Activated CD4-positive, alpha-beta memory T cell treated with anti-CD3 and anti-CD28 coated beads for 36 hours (primary cell): ENCODE measurements at places on chromosomes 4 and X. TPM values are rescaled to one million over a fixed set of nuclear protein-coding genes. Genes with fewer than 3 reads are reported as not detected.

WFS1 gene
- total RNA-seq = 5.3 TPM

ENPEP gene
- total RNA-seq = not detected

SPCS3 gene
- total RNA-seq = 185 TPM

DNA sequence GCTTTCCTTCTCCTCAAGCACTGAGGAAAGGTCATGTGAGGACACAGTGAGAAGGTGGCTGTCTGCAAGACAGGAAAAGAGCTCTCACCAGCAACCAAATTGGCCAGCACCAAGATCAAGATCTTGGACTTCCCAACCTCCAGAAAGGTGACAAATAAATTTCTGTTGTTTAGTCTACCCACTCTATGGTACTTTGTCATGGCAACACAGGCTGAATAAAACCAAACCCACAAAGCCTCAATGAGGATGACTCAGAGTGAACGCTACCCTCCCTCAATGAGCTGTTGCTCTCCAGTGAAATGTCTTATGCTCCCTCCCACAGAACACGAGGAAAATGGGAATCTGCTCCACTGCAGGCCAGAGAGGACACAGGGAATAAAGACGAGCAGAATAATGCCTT is 244.1 kb downstream of the RAB28 start:
- DNase-seq = peak; percentile 11

DNA sequence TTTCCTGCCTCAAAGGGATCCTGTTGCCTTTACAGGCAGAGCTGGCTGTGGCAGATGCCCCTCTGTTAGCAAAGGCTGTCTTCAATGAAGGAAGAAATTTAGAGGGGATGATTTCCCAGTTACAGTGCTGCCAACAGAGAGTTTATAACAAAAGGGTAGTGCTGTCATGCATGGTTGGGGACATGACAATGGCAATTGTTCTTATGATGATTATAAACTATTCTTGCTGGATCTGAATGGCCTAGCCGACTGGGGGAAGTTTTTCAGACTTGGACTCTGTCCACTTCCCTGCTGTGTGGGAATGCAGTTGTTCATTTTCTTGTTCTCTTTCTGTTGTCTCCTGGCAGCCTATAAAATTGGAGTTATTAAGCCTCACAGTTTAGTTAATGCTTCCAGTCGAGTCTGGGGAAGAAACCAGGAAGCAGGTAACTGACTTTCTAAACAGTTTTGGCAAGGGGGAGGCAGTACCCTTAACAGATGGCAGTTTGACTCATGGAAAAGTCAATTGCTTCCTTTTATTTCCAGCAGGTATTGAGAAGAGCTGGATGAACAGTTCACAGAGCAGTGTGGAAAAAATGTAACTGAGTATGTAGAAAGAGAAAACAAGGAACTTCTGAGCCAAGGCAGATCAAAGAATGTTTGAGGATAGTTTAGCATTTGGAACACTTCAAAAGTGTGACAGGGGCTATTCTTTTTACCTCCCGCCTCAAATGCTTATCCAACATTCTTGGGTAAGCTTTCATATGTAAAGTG is 582.6 kb downstream of the RAPGEF2 start:
- no peak for DNase-seq

- DNase-seq = no peak
These were observed 1414.7 kb upstream of the TENM3 start for GRCh38 chr4:180828455-180829018.

- DNase-seq = no peak
These were observed 196.4 kb downstream of the STIM2 start for GRCh38 chr4:27057053-27057452.

DNA sequence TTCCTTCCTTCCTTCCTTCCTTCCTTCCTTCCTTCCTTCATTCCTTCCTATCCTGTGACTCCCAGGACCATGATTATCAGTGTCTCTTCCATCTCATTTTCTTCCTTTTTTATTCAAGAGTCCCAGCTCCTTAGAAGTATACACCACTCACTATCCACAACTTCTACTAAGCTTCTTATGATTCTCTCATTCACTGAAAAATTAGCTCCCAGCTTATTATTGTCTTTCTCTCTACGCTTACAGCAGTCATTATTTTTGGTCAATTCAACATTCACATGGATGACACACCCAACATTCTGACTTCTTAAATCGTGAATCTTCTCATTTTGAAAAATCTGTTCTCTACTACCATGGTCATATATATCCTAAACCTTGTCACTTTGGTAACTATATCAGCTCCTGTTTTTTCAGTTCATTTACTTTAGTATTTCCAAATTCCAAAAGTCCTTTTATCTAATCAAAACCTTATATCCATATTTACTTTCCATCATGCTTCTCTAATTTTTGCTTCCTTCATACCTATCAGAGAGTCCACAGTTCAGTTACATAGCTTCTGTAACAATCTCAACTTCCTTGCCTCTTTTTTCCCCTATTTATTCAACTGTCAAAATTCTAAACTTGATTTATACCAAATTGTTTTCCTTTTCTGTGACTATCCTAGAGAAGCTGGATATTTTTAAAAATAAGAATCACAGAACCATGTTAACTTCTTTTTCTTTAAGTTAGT is 677.5 kb downstream of the RAPGEF2 start:
- DNase-seq = no peak

DNA sequence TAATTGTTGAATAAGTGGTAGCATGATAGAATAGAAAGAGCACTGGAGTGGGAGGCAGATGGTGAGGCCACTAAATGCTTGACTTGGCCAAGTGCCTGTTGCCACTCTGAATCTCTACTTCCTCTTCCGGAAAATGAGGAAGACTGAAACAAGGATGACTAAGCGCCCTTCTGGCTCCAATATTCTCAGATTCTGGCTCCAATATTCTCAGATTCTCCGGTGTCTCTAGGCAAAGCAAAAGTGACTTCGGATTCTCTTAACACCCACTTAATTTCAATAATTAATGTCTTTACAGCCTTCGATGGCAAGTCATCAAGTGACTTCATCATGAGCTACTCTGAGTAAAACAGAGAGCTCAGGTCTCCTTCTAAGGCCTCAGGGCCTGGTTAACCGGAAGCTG is 402.2 kb upstream of the FGF13 start:
- no peak for DNase-seq

- no peak for DNase-seq
These were observed 90.5 kb downstream of the FBXO8 start for GRCh38 chr4:174192943-174193342.

DNA sequence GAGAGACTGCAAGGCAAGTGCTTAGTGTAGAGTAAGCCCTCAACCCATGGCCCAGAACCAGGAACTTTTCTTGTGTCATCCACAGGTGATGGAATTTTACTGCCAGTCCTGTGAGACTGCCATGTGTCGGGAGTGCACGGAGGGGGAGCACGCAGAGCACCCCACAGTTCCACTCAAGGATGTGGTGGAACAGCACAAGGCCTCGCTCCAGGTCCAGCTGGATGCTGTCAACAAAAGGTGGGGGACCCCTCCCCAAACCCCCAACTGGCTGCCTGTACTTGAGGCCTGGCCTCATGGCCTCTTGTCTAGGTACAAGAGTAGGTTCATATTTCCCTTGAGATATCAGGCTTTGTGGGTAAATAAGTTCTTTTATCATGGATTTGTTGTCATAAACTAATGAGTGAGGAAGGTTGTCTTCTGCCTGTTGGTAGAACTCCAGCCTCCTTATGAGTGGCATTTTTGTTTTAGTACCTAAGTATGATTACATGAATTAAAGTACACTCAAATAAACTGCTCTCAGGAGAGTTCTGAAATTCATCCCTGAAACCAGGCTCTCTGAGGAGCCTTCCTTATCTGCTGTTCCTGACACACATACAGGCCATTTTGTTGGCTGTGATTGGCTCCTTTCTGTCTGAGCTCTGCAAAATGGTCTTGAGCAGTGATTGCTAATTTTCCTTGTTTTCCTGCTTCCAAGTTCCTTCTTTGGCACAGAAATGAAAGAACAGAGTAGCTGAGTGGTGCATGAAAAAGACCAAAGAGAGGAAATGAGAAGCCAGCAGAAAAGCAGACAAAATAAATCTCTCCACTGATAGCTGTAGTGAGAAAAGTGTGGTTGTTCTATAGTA is 51.4 kb upstream of the MND1 start:
- no peak for DNase-seq

DNA sequence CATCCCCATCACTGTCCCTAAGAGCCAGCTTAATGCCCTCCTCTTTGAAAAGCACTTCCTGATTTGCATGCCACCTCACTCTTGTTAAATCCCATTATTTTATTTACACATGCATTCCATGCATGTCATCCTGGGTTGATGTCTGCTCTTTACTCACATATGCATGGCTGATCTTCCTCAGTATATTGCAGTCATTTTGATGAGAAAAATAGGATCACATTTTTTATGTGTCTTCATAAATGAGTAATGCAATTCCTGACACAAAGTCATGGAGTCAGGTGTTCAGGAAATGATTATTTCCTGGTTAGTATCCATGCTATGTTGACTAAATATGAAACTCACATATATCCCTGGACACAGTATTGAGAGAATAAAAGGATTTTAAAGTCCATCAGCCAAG is 204.7 kb downstream of the SLIT2 start:
- DNase-seq = no peak

- no peak for DNase-seq
These were observed 337.7 kb upstream of the CTSO start for GRCh38 chr4:156291317-156291716.

- no peak for DNase-seq
These were observed 128.7 kb downstream of the AKAP4 start for GRCh38 chrX:50072110-50072509.

DNA sequence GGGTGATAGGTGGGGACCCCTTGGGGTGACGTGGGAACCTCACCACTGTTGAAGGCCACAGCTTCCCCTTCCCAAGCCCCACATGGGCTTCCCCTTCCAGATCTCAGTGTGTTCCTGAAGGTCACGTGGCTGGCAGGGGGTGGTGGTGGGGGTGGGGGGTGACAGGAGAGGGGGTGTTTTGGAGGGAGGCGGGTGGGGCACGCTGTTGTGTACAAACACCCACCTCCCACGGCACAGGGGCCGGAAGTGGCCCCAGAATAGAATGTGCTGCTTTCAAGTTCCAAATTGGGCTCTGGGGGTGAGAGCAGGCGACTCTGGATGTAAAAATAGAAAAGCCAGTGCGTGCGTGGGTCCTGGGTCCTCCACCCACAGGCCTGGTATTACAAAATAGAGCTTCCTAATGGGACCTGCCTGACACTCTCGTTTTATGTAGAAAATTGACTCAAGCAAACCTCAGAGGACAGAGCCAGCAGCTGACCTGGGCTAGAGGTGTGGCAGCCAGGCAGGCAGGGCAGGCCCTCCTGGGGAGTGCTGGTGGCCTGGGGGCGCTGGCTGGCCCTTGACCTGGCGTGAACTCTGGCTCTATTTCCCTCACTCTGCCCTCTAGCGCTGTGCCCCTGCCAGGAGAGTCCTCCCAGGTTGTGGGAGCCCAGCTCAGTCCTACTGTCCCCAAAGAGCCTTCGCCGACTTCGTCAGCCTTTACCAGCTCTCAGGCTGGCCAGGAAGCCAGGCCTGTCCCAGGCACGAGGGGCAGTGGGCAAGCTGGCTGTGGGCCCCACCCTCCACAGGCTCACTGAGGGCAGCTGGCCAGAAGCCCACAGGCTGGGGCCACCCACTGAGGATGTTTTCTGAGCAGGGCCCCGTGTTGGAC is 5.4 kb upstream of the SH3BP2 start:
- peak; percentile 72 for DNase-seq

DNA sequence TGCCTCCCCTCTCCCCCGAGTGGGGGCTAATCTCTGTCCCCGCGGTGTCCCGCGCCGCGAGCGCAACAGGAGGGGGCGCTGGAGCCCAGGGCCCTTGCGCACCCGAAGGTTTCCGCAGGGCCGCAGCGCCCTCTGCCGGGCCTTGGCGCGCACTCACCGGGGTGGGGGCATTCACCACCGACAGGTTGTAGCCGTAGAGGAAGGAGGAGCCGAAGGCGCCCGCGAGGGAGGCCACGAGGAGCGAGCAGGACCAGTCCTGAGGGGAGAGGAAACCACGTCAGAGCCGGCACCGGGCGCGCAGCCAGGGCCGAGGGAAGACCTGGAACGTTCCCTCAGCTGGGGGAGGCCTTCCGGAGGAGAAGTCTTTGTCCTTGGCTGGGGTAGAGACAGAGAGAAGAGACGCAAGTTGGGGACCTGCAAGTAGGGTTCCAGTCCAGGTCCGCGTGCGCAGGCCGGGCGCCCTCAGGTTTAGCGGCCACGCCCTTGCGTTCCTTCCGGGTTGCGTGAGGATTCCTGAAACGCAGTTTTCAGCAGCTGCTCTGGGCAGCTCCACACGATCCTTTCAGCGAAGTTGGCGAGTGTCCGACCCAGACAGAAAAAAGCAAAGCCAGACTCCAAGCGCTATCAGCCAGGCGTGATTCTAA is 2.4 kb downstream of the SLC2A9 start:
- DNase-seq = peak; percentile 96

GRCh38 chr4:73406548-73406875 is 2.4 kb downstream of the ALB start:
- DNase-seq = no peak

GRCh38 chr4:108751321-108751720 is 11.5 kb downstream of the ETNPPL start:
- no peak for DNase-seq
